ENCODE measurements at places on chromosomes 12 and 14.

GRCh38 chr12:12671850-12672660 lies 23.9 kb downstream of the GPR19 start:
- peak; percentile 67 for DNase-seq

GRCh38 chr14:23356662-23357061 lies 4.0 kb upstream of the SLC22A17 start:
- DNase-seq = no peak

- DNase-seq = no peak
Measured at GRCh38 chr12:4506430-4506829, 32.3 kb upstream of the RAD51AP1 start.

GRCh38 chr12:68236421-68237059 lies 10.9 kb upstream of the IL26 start:
- DNase-seq = no peak

GRCh38 chr14:84432676-84433075 lies 1097.3 kb upstream of the FLRT2 start:
- DNase-seq = no peak

GRCh38 chr12:6927379-6928021 lies at the start of gene ATN1:
Gene ATN1 (plus strand): TSS chr12:6927959. CDS start chr12:6934002, 6,043 bp downstream.
- peak; percentile 85 for DNase-seq

DNA sequence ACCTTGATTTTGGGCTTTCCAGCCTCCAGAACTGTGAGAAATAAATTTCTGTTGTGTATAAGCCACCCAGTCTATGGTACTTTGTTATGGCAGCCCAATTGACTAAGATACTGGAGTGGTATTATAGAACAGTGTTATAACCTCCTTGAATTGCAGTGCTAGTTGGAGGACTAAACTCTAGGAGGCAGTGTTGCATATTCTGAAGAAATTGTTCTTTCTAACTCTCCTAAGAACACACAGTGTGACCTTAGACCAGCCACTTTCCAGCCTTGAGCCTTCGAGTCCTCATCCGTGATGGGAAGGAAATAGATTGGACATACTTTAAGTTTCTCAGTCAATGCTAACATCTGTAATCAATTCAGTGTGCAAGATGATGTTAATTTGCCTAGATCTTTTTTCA lies 22.4 kb upstream of the LRRC10 start:
- no peak for DNase-seq

- peak; percentile 17 for DNase-seq
Measured at GRCh38 chr12:64390275-64390851, at the start of gene C12orf56. Gene C12orf56 (minus strand): TSS chr12:64390758. CDS start chr12:64390565, 193 bp downstream.

DNA sequence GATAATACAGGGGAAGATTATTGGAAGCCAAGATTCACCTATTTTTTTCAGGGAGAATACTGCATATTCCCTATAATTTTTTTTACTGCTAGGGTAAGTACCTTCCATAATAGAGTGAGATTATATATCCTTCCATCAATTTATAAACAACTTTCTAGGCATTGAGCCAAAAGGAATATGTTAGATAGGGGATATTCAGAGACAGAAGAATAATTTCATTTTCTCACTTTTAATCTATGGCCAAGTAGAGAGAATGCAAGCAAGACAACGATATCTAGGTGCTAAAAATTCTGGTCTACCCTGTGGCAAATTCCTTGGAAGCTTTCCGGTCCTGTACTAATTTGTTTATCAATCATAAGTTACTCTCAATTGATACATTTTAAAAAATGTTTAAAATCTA lies 69.7 kb upstream of the STAC3 start:
- no peak for DNase-seq

DNA sequence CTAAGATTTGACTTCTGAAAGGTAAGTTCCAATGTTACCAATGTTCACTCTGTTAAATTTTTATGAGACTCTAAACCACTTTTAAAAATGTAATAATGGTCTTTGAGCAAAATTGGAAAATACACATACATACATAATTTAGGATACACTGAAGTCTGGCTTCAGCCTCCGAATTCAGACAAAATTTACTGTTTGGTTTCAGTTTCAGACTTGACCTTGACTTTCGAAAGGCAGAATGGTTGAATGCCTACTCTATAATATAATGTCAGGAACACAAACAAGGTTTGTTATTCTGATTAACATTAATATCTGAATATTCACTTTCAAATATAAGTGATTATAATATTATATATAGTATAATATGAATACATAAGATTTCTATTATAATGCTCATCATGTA lies 74.1 kb upstream of the KRAS start:
- DNase-seq = no peak

- no peak for DNase-seq
Measured at GRCh38 chr12:130322263-130322662, 15.4 kb upstream of the PIWIL1 start.

DNA sequence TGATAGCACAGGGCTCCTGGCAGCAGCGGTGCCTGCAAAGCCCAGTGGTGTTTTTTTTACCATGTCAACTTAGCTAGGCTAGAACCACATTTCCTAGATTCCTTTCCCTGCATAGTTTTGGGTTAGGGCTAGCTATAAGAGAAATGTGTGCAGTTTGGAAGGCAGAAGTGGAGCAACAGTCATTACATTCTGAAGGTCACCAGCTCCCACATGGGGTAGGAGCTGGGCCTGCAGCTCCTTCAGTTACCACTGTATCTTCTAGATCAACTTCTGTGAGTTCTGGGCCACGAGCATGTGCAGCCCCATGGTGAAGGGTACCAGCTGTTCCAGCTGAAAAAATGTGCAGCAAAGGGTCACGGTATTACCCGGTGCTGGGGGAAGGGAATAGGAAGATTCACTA lies 2.3 kb upstream of the SLC25A3 start:
- no peak for DNase-seq

GRCh38 chr12:24911271-24911791 lies 37.6 kb downstream of the BCAT1 start:
- DNase-seq = peak; percentile 93

DNA sequence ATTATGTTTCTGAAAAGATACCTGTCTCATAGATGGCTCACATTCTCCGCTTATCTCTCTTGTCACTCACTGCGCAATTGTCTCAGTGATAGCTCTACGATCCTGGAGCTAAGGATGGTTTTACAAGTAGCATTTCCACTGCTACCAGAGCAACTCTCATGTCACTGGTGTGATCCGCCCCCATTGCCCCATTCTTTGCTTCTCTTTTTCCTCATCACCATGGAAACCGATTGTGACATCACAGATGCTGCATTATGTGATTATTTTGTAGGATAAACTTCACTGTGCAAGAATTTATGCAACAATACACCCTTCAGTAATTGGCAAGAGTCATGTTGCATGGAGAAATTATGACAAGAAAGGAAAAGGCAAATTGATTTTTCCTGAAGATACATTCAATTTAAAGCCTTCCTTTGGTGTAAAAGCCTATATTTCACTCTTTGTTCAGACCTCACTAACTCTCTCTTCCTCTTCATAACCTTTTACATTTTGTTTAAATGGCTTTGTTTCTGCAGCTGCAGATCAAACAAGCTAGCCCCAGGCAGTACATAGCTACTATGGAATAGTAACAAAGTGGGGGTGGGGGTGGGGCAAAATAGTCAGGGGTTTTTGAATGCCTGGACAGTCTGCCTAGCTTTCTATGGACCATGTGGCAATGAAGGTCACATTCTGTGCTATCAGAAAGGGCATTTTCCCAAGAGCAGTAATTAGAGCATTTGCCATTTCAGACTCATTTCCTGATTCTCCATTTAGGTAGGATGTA lies 539.8 kb downstream of the NRXN3 start:
- DNase-seq = no peak

DNA sequence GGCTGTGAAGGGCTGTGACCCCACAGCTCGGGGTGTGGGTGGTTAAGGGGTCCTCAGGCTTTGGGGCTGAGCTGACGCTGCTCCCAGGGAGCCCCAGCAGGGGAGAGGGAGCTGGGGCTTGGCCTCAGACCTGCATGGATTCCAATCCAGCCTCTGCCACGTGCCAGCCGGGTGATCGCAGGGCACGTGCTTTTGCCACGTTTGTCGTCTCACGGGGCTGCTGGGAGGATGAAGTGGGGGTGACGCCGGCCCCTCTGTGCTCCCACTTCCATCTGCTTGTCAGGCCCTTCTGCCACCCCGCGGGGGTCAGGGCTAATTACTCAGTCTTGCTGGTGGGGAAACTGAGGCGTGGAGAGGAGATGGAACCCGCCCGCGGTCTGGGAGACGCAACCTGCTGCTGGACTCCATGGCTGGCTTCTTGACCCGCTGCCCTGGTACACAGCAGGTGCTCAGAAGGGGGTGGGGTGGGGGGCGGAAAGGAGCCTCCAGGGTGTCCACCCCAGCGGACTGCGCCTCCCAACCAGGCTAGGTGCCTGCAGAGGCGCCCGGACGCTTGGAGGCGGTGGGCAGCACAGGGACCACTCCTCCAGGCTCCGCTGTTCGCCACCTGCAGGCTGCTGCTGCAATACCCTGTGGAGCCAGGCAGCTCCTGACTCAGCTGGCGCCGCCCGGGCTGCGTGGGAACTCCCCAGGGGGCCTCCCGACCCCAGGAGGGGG lies 36.4 kb upstream of the PRIMA1 start:
- no peak for DNase-seq

GRCh38 chr12:28232211-28232928 lies 42.1 kb downstream of the CCDC91 start:
- DNase-seq = no peak

- no peak for DNase-seq
Measured at GRCh38 chr14:77892381-77892871, 92.5 kb downstream of the ADCK1 start.

DNA sequence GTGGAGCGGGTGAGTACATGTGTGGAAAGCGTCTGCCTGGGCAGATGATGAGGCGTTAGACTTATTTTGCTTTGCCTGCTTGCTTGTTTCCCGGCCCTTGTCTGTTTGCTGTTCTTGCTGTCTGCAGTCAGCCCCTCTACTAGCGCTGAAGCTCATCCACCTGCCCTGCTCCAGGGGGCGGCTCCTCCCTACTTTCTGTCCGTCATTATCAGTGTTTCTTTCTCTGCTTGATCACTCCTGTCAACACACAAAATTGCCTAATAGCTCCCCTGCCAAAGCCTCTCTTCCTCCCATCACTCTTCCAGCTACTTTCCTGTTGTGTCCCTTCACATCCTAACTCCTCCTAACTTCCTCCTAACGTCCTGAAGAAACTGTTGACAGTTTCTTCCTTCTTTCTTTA lies 34.9 kb upstream of the GALNT8 start:
- no peak for DNase-seq

DNA sequence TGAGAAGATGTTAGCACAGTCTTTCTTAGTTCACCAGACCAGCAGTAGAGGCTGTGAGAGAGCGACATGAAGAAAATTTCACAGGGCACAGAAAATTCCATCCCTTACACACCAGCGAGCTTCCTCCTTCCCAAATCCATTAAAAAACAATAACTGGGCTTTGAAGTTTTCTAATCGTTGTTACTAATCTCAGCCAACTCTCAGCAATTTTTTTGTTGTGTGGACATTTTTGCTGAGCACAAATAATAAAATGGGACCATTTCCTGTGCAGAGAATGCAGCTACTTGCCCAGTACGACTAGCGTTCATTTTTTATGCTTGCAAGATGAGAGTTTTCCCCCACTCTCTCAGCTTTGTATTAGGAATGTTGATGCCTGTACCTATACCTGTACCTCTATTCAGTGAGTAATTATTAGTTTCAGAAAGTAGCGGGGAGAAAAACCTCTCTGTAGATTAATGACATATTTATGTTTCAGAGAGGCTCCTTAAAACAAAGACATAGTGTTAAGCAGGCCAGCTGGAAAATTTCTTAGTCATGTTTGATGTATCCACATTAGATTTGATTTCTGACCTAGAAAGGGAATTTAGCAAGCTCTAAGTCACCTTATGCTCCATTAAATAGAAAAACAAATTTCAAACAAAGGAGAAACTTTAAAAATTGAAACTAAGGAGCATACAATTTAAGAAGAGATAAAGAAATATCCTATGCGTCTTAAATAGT lies 146.5 kb downstream of the SRGAP1 start:
- no peak for DNase-seq

GRCh38 chr14:103527408-103528145 lies 1.4 kb upstream of the TRMT61A start:
- peak; percentile 73 for DNase-seq

DNA sequence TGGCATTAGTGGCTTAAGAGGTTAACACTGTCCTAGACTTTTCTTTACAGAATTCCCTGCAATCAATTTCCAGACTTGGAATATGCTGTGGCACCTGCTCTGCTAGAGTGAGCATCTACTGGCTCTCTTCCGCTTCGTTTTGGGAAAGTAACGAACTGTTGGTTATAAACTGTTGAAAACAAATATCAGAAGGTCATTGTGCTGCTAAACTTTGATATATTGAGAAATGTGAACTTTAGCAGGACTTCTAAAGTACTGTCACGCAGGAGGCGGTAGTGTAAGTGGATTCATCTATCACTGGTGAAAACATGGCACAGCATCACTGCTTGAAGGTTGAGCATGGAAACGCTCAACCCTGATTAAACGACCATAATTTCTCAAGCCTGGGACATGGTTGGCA lies 348.9 kb downstream of the FLRT2 start:
- DNase-seq = no peak

DNA sequence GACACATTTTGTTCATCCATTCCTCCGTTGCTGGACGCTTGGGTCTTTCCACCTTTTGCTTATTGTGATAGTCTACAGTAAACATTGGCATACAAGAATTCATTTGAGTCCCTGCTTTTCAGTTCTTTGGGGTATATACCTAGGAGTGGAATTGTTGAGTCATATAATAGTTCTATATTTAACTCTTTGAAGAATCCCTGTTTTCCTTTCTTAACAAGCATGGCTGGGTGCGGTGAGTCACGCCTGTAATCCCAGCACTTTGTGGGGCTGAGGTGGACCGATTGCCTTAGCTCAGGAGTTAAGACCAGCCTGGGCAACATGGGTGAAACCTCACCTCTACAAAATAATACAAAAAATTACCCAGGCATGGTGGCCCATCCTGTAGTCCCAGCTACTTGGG lies 75.4 kb downstream of the CCDC92 start:
- DNase-seq = peak; percentile 88

- no peak for DNase-seq
Measured at GRCh38 chr14:103539056-103539825, 10.2 kb downstream of the TRMT61A start.

DNA sequence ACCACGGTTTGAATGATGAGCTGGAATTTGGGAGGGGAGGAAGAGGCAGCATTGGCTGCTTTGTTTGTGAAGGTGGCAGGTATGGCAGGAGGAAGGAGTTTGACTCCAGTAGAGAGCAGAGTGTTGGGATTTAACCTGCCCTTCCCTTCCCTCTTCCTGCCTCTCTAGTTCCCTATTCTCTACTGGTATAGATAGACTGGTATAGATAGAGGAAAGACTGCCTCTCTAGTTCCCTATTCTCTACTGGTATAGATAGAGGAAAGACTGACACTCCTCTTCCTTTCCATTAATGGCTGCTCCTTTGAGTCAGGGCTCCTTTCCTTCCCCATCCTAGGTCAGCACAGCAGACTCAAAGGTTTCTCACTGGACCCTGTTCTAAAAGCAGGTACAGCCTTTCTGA lies 8.4 kb upstream of the SYCP3 start:
- DNase-seq = no peak
